ENCODE measurements at places on chromosomes 3 and 15. TPM values are rescaled to one million over a fixed set of nuclear protein-coding genes. Genes with fewer than 3 reads are reported as not detected.
A peak's percentile ranks its signal among the peaks of the same experiment; 100 is the strongest.

IL16 gene
- 3.3 TPM for total RNA-seq

BDH1 gene
- 62.9 TPM for total RNA-seq

GOLIM4 gene
- 67.2 TPM for total RNA-seq

COL6A6 gene
- 1.0 TPM for total RNA-seq

ANKUB1 gene
- total RNA-seq, result not detected

EXOSC7 gene
- total RNA-seq, result 53.3 TPM

SLC2A2 gene
- total RNA-seq, result 123 TPM

- no peak overlapping the region for H3K27ac ChIP-seq
- no peaks in the 10 kb centered on the region for H3K4me1 ChIP-seq
- DNase-seq, result no peak
Measured at GRCh38 chr3:25313286-25313685, 114.8 kb upstream of the RARB start.

DNA sequence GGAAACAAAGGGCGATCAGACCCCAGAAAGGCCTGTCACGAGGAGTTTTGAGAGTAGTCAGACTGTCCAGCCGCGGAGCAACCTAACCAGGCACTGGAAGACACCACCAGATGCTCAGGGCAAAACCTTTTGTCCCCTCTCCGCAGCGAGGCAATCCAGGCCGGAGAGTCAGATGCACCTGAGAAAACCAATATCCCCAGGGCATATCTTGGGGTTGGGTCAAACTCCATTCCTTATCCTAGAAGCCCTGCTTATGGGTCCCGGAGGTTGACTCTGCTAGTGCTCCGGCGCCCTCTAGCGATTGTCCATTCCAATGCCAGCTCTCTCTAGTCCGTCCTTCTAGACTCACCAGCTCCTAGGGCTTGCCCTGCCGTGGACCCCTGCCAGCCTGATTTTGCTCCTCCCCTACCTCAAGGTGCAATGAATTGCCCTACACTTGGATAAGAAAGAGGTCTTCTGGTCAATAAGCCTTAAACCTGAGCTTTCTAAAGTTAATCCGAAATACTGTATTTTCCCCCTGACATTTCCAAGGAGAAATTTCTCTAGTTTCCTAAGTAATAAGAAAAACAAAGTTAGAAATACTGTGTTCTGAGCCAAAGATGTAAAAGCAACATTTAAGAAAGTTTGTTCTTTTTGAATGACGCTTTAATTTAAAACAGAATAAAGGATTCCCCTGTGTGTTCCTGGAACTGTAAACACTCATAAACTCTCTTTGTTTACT is 5.5 kb downstream of the CPNE4 start:
- no peaks in the 10 kb centered on the region for H3K36me3 ChIP-seq
- H3K4me3 ChIP-seq, result no peak overlapping the region
- H3K4me1 ChIP-seq, result no peaks in the 10 kb centered on the region
- H3K27ac ChIP-seq, result no peak overlapping the region

- H3K4me3 ChIP-seq, result no peak overlapping the region
- peak; percentile 80 for DNase-seq
- H3K27ac ChIP-seq, result peak overlapping the region; percentile 71
- no peaks in the 10 kb centered on the region for H3K36me3 ChIP-seq
Measured at GRCh38 chr3:55445551-55445950, 41.6 kb downstream of the WNT5A start.

DNA sequence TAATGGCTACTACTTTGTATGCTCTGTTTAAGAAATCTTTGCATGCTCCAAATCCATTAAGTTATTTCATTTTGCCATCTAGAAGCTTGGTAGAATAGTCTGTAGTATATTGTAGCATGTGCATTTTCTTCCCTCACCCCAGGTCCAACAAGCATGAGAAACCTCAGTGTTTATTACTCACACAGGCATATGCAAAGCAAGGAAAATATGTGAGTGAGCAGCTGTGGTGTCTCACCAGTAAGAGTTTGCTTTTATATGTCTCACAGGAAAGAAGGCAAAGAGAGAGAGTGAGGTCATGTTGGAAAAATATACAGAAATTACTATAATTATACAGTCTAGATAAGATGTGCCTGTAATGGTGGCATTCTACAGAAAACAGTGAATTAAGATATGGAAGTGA is 312.5 kb downstream of the C3orf38 start:
- H3K27me3 ChIP-seq, result no peaks in the 10 kb centered on the region
- no peaks in the 10 kb centered on the region for H3K4me1 ChIP-seq
- H3K4me3 ChIP-seq, result no peak overlapping the region
- H3K27ac ChIP-seq, result no peak overlapping the region
- DNase-seq, result no peak
- no peaks in the 10 kb centered on the region for H3K36me3 ChIP-seq

DNA sequence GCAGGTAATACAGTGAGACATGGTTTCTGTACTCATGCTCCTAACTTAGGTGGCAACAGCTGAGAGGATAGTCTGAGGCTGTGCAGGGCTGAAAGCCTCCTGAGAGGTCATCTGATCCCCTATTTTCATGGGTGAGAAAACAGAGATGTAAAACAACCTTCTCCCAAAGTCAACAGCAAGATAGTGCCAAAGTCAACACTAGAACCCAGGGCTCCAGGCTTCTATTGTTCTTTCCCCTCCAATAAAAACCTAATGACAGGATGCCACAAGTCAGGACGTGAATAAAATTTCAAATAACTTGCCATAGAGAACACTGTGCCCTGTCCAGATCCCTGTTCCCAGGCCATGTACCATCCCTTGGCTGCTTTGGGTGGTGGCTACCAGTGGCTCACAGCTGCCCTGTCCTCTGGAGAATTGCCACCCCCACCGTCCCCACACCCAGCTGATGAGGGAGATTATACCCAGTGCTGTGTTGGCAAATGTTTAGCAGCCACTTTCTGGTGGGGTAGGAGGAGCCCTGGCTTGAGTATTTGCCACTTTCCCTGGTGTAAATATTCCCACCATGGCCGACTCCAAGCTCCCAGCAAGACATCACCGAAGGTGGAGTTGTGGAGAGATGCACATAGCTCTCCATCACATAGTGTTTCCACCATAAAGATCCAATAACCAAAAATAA is 54.8 kb downstream of the SRGAP3 start:
- no peak for DNase-seq
- H3K36me3 ChIP-seq, result no peaks in the 10 kb centered on the region
- H3K4me3 ChIP-seq, result no peak overlapping the region
- H3K27me3 ChIP-seq, result no peaks in the 10 kb centered on the region
- peaks cover 10% of the 10 kb centered on the region for H3K4me1 ChIP-seq

GRCh38 chr15:39059917-39060316 is 495.3 kb upstream of the RASGRP1 start:
- no peaks in the 10 kb centered on the region for H3K27me3 ChIP-seq
- no peak overlapping the region for H3K27ac ChIP-seq
- H3K36me3 ChIP-seq, result no peaks in the 10 kb centered on the region
- no peak for DNase-seq

DNA sequence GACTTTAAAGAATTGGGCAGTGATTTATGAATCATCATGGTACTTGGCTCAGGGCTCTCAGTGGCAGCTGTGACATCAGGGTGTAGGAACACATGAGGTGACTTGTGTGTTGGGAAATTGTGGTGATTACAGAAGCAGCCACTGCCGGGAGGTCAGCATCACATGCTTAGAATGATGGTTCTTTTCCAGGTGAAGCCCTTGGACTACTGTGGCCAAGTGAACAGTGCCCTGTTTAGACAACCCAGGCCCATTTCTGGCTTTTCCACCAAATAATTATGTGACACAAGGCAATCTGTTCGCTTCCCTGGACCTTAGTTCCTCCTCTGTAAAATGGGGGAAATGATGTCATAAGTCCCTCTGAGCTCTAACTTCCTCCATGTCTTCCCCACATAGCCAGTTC is 139.7 kb upstream of the ROPN1 start:
- peaks cover 5% of the 10 kb centered on the region for H3K27me3 ChIP-seq
- DNase-seq, result peak; percentile 16
- no peak overlapping the region for H3K4me3 ChIP-seq
- H3K36me3 ChIP-seq, result no peaks in the 10 kb centered on the region
- no peaks in the 10 kb centered on the region for H3K4me1 ChIP-seq

- no peaks in the 10 kb centered on the region for H3K36me3 ChIP-seq
- H3K4me3 ChIP-seq, result no peak overlapping the region
- H3K27me3 ChIP-seq, result peaks cover 29% of the 10 kb centered on the region
- H3K4me1 ChIP-seq, result peaks cover 32% of the 10 kb centered on the region
Measured at GRCh38 chr3:49872801-49873281, 3.1 kb upstream of the CAMKV start.

- H3K36me3 ChIP-seq, result no peaks in the 10 kb centered on the region
- no peaks in the 10 kb centered on the region for H3K4me1 ChIP-seq
- H3K27me3 ChIP-seq, result peaks cover 15% of the 10 kb centered on the region
- H3K27ac ChIP-seq, result no peak overlapping the region
- DNase-seq, result no peak
- H3K4me3 ChIP-seq, result no peak overlapping the region
Measured at GRCh38 chr3:46393011-46393410, 13.9 kb downstream of the CCR5AS start.

DNA sequence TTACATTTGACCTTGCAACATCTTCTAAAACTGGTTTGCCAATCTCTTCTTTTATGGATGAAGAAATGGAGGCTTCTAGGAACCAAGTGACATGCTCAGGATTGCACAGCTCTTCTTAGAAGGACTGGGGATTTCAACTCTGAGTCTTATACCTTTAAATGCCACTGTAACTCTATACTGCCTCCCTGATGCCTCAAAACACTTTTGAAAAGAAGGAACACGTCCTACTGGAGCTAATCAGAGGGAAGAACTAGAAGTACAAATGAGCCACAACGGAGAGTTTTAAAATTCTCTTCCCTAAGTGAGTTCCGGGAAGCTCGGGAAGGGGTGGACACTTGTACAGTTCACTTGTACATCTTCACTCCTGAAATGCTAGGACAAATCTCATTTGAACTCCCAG is 949 bp upstream of the MITF start:
- H3K27ac ChIP-seq, result peak overlapping the region; percentile 3
- peaks cover 9% of the 10 kb centered on the region for H3K4me1 ChIP-seq
- DNase-seq, result no peak

DNA sequence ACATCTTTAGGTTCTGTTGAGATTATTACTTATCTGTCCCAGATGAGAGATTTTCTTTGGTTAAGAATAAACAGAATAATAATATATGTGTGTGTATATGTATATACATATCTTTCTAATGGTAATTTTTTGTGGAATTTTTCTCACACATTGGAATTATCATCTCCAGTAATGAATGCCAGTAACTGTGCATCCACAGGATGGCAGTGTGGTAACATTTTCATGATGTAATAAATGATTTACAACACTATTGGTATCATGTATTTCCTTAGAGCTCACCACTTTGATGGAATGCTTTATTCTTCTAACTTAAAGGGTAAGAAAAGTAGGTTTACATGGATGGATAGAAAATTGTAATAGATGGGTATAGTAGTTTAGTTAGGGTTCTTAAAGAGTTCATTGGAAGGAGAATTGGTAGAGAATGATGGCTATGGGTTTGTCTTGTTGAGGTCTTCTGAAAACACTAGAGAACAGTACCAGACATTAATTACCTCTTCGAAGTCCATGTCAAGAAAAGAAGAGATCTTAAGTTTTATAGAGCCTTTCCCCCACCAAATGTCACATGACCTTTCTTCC is 78.1 kb downstream of the STT3B start:
- no peaks in the 10 kb centered on the region for H3K36me3 ChIP-seq
- H3K4me1 ChIP-seq, result peaks cover 17% of the 10 kb centered on the region
- no peak overlapping the region for H3K4me3 ChIP-seq
- H3K27ac ChIP-seq, result no peak overlapping the region

GRCh38 chr3:33602829-33603228 is 115.2 kb downstream of the CLASP2 start:
- H3K27ac ChIP-seq, result no peak overlapping the region
- H3K27me3 ChIP-seq, result no peaks in the 10 kb centered on the region
- DNase-seq, result no peak
- no peaks in the 10 kb centered on the region for H3K4me1 ChIP-seq
- H3K4me3 ChIP-seq, result no peak overlapping the region

DNA sequence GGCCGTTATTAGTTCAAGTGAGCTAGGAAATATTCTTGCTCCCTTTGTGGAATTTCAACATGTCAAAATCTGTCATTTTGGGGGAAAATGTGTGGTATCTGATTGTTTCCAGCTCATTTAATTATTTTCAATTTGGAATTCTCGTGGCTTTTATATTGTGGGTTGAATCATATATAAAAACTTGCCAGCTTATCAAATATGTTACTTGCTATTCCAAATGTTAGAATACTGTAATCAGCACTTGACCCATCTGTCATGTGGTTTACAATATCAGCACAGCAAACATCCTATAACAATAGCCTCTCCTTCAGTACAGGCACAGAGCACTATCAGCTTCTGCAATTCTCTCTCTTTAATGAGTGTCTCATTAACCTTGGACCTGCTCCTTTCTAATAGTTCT is 130.2 kb upstream of the FEZF2 start:
- DNase-seq, result no peak
- no peaks in the 10 kb centered on the region for H3K27me3 ChIP-seq
- no peak overlapping the region for H3K4me3 ChIP-seq
- H3K4me1 ChIP-seq, result no peaks in the 10 kb centered on the region

Data from hepatocyte (in vitro differentiated cells).